ENCODE measurements at places on chromosomes 5 and 9.

- no peak for DNase-seq
These were observed 59.6 kb upstream of the CPLANE1 start for GRCh38 chr5:37308793-37309192.

DNA sequence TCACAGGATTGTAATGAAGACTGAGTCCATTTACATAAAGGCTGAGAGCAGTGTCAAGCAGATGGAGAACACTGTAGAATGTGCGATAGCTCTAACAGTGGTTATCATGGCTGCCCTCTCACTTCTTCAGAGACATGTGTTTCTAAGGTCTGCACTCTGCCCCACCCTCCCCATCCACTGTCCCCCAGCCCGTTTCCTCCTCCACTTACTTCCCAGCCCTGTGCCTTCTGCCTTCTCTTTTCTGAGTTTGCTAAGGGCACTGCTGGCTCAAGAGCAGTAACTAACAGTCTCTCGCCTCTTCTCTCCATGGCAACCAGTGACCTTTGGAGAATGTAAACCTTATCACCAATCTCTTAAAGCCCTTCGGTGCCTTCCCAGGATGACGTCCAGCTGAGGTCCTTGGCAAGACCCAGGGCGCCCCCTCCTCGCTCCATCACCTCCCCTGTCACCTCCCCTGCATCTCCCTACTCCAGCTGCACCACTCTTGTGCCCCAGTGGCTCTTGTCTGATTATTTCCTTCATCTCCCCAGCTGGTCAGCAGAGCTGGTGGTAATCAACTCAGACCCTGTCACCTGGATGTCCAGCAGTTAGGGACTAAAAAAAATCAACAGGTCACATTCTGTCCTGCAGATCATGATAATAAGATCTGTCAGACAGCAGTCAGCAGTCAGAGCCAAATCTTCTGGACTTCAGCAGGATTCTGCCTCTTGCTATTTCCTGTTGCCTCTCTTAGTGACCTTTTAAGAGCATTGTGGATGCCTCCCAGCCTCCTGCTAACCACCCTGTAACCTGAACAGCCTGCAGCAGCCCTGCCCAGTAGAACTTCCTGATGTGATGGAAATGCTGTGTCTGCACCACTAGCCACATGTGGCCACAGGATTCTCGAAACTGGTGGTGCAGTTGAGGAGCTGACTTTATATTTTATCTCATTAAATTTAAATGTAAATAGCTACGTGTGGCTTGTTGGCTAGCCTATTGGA is 9.0 kb downstream of the FXN start:
- DNase-seq, result no peak

GRCh38 chr9:134709512-134710270 is 68.1 kb downstream of the COL5A1 start:
- DNase-seq, result no peak

GRCh38 chr9:112535811-112536210 is 49.2 kb downstream of the KIAA1958 start:
- no peak for DNase-seq

GRCh38 chr5:113678924-113679575 is 165.6 kb downstream of the YTHDC2 start:
- DNase-seq, result peak; percentile 44

DNA sequence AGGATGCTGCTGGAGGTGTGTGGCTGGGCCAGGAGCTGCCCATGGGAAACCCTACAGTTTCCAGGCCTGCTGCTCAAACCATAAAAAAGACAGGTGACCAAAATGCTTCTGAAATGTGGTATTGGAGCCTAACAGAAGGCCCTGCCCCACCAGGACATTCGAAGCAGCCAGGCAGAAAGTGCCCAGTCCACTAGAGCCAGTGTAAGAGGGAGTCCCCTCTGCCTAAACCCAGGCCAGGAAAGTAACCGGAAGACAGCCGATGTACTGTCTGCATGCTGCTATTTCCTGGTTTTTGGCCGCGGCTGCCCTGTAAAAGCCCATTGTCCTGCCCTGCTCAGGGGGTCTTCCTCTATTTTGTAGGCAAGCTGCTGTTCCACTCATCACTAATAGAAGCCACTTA is 150.7 kb upstream of the IRX2 start:
- DNase-seq, result no peak

- no peak for DNase-seq
These were observed 17.3 kb downstream of the FGD3 start for GRCh38 chr9:92964607-92965060.

- no peak for DNase-seq
These were observed 20.0 kb upstream of the GDNF start for GRCh38 chr5:37859805-37860204.

- no peak for DNase-seq
These were observed 21.5 kb downstream of the TENT4A start for GRCh38 chr5:6734781-6735180.

DNA sequence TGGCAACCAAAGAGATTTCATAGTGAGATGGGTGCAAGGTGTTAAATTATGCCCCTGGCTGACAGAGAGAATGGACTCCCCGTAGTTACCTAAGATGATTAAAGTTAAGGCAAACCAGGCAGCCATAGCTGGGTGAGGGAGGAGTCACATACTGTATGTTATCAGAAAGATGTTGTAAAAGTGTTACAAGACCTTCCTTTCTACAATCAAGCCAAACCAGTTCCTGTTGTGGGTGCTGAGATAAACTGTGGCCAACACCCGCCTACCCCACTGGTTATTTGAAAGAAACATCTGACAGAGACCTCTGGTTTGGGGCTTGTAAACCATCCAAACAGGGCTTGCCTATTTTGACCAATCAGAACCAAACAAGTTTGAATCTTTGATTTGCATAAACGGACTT is 684.7 kb upstream of the NUDT12 start:
- no peak for DNase-seq

All from NCI-H1092 treated with DMSO at 0.1 percent for 48 hours (cell line).